NCI-H1417 treated with DMSO at 0.1 percent for 48 hours (cell line): ENCODE measurements at places on chromosomes 12 and 14.

- DNase-seq = no peak
These were observed 10.4 kb downstream of the NCOR2 start for GRCh38 chr12:124556896-124557501.

- DNase-seq = no peak
These were observed 9.8 kb downstream of the GPR68 start for GRCh38 chr14:91234791-91235114.

DNA sequence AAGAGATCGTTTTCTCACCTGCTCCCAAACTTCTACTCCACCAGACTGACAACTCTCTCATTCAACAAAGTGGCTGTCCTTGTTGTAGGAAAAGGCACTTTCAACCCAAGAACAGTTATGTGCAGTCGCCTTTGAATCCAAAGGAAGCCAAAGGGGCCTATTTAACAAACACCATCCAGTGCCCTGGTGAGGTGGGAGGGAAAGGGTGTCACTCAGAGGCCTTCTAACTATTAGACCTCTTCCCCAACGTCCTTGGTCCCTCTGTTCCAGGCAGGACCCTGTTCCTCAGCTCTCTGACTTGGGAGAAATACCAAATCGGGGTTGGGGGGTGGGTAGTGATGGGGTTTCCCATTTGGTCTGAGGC, 3.2 kb downstream of the SIX4 start:
- no peak for DNase-seq

GRCh38 chr12:104959335-104959841, 1.3 kb upstream of the SLC41A2 start:
- DNase-seq = no peak

DNA sequence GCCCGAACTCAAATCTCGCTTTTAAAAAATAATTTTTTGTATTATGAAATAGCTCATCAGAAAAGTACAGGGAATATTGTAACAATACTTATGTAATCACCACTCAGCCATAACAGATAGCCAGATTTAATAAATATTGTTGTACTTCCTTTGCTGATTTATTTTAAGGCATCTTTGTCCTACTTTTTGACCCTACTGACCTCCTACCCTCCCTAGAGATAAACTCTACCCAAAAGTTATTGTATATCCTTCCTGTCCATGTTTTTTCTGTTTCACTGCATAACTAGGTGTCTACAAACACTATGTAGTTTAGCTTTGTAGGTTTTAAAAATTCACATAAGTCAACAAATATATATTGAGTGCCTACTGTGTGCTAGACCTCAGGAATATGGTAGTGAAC, 25.1 kb downstream of the SOCS2 start:
- no peak for DNase-seq

- DNase-seq = no peak
These were observed 38.3 kb downstream of the PRMT8 start for GRCh38 chr12:3529281-3529680.

GRCh38 chr12:85363382-85364190, 83.6 kb downstream of the ALX1 start:
- no peak for DNase-seq

GRCh38 chr14:23929822-23930294, 23.7 kb upstream of the DHRS4 start:
- DNase-seq = no peak

- DNase-seq = peak; percentile 15
These were observed 339.2 kb downstream of the ACSS3 start for GRCh38 chr12:81417056-81417455.

DNA sequence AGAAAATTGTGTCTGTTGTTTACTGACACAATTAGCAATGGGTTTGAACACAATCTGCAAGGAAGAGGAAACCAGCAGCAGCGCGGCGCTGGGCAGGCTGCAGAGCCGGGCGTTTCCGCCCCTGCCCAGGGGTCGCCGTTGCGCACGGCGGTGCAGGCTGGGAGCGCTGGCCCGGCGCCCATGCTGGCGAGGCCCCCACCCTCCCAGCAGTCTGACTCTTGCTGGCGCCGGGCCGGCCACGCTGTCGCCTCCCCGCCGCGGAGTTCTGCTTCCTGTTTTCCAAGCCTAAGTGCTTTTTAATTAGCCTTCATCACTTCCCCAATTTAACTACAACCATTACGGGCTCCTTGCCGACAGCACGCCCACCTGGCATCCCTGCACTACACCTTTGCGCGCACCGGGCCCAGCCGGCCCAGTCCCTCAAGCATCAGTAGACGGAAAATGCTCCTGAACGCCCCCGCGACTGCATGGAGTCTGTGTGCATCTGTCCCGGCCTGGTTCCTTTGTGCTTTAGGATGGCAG, 212.1 kb downstream of the GXYLT1 start:
- peak; percentile 97 for DNase-seq

DNA sequence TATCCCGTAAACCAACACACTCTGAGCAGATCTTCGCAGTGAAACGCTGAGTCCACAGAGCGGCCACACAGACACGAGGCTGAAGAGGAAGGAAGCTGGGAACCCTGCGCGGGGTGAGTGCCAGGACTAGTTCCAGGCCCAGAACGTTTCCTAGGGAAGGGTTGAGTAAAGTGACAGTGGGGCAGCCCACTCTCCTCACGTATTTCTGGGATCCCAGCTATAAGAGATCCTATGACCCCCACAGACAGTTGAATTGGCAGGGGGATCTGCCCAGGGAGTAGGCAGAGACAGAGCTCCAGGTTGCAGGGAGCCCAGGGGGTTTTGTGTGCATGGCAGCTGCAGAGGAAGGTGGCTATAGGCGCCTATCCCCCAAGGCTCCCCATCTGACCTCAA, 51.1 kb downstream of the GTF2A1 start:
- no peak for DNase-seq

DNA sequence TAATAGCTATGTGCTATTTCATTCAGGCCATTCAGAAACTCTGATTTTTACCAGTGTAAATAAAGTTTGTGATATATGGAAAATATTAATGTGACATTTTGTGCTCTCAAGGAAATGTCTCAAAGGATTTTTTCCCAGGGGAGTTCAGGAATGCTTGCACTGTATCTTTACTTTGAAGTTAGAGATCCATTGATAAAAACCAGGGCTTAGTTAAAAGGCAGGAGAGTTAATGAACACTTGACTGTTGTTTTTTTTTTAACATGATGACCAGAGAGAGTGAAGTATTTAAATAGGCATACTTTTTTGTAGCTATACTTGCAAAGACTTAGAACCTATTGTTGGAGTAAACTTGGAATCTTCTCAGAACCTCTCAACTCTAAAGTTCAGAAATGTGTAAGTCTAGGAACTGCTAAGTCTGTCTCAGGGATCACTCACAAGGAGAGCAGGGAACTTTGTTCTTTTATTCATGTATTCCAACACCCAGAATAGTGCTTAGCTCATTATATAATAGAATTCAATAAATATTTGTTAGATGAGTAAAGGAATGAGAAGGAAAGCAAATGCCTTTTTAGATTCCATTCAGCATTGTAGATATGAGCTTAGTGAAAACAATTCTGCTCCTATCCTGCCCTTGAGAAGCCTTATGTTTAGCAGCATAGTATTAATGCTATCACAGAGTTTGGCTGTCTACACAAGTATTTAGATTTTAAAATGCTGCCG, 117.5 kb downstream of the DAAM1 start:
- no peak for DNase-seq
